ENCODE measurements at places on chromosomes 12 and 14. TPM values are rescaled to one million over a fixed set of nuclear protein-coding genes. Genes with fewer than 3 reads are reported as not detected.
A peak's percentile ranks its signal among the peaks of the same experiment; 100 is the strongest.

- no peak for DNase-seq
Measured at GRCh38 chr14:41548666-41549065, 58.0 kb upstream of the LRFN5 start.

DNA sequence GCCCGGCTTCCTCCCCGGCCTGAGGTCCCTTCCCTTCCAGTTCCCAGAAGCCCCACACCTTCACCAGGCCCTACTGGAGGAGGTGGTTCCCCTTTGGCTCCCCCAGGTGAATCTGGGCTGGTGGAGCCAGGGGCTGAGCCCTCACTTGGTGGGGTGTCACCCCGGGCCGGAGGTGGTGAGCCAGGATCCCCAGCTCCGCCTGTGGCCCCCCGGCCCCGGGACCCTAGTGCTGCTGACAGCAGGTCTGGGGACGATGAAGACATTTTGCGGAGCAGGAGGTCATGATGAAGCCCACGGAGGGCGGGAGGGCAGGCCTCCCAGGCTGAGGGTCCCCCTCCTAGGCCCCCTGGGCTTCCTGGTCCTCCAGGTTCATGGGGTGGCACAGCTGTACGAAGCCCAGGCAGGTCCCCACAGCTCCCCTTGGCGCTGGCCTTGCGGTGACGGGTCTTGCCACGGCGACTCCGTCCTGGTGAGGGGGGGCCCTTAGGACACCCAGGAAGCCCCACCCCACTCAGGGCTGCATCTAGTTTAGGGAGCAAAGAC lies 16.6 kb downstream of the MAP3K12 start:
- DNase-seq = no peak

DNA sequence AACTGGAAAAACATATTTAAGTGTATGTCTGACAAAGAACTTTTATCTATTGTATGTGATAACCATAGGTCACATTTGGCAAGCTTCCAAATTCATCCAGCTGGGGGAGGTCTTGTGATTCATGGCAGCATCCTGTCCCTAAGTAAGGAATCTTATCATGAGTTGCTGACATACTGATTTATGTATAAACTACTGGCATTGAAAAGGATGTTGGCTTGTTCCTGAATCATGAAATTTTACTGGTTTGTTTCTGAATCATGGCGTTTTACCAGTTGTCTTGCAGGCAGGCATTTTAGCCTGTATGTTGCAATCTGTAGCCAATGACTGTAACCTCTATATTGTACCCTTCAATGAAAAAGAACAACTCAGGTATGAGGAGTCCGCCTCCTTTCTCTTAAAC lies 244.8 kb downstream of the IPO8 start:
- DNase-seq = no peak

- no peak for DNase-seq
Measured at GRCh38 chr14:99195602-99196309, 76.2 kb downstream of the BCL11B start.

DNA sequence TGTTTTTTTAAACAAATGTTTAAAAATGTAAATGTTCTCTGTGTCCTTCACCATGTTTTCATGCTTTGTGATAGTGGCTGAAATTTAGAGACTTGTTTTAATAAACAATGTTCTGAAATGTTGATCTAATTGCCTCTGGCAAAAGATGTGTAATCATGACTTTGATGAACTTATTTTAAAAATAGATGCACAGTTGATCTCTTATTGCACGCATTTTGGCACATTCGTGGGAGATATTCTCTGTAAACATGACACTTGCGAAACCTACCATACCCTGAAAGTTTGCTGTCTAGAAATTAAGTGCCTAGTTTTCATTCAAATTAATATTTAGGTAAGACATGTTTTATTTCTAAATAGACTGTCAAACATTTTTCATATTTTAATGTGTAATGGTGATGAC lies 119.7 kb upstream of the DNM1L start:
- DNase-seq = no peak

GRCh38 chr12:28253161-28253641 lies 62.9 kb downstream of the CCDC91 start:
- DNase-seq = no peak

DNA sequence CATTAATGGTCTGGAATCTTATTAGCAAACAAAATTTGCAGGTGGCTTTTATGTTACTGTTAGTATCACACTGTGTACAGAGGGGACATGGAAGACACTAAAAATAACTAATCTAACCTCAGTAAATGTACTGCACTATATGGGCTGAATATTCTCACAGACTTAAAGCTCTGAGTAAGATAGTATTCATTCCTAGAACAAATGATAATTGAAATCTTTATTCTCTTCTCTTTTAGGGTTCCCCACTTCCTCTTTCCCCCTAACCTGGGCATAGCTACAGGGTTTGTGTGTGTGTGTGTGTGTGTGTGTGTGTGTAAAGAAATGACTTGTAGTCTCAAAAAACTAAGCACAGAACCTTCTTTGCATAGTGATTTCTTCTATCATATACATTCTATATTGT lies 21.4 kb upstream of the HECTD1 start:
- DNase-seq = no peak

GRCh38 chr12:103020839-103021238 lies 63.4 kb downstream of the ASCL1 start:
- DNase-seq = no peak

GRCh38 chr12:69688471-69689427 lies 10.4 kb downstream of the BEST3 start:
- DNase-seq = peak; percentile 71

GRCh38 chr12:56127485-56127887 lies 581 bp upstream of the ESYT1 start:
- DNase-seq = no peak

- no peak for DNase-seq
Measured at GRCh38 chr12:51759175-51759574, 89.3 kb downstream of the FIGNL2 start.

DNA sequence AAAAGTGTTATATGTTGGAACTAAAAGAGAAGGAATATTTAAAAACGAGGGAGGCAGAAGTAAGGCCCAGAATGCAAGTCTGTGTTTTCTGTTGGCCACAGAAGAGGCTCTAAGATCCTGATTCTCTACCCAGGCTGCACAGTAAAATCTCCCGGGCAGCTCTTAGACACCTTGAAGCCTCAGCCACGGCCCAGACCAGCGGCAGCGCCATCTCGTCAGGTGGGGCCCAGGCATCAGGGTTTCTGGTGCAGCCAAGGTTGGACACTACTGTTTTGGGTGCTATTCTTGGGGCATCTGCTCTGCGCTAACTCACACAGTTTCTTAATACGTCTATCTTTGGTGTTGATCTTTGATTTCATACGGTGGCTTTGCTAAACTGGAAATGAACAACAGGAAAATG lies 16.8 kb downstream of the FAM181A start:
- DNase-seq = no peak

DNA sequence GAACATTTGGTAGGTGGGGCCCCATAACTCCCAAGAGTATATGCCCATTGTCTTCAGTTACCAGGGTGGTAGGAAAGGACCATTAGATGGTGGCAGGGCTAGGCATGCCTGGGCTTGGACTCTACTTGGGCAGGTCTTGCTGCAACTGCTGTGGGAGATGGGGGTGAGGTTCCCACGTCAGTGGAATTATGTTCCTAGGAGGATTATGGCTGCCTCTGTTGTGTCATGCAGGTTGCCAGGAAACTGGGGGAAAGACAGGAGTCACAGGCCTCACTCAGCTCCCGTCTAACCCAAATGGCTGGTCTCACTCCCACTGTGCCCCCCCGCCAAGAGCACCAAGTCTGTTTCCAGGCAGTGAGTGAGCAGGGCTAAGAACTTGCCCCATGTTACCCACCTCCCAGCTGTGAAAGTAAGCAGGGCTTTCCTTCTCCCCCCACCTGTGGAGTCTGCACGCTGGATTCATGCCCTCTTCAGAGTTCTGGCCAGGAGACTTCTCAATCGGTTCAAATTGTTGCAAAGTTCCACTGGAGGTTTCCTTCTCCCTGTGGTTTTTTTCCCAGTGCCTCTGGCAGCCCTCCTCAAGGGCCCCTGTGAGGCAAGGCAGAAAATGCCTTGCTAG lies 337.5 kb downstream of the CCDC91 start:
- DNase-seq = no peak

DNA sequence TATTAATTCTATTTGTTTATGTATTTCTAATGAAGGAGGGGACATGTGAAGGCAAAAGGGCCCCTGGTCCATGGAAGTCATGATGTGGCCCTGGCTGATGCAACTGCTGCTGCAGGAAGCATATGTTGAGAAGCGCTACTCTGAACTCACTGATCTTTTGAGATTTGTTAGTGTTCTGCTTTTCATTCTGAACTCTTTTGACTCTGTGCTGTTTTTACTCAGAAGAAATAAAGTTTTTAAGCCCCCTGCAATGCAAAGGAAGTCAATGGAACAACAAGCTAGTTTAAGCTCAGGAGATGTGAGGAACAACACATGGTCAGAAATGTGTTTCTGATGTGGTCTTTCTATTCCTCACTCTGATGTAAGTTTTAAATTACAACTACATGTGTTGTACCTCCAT lies 88.9 kb upstream of the BTG1 start:
- no peak for DNase-seq

DNA sequence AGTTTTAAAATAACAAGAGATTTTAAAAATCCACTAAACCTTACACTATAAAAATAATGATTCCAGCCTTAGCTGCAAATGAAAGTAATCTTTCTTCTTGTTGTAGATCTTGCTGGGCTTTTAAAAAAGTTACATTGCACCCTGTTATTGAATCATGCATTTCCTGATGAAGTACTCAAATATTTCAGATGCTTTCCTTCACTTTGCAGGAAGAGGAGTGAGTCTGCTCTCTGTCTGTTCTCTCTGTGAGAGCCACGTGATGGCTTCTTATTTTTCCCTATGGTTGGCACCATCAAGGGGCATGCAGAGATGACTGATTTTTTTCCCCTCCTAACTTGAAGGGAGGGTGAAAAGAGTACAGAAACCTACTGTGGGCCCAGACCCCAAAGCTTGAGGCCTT lies 262.7 kb downstream of the ATP23 start:
- DNase-seq = no peak

DNA sequence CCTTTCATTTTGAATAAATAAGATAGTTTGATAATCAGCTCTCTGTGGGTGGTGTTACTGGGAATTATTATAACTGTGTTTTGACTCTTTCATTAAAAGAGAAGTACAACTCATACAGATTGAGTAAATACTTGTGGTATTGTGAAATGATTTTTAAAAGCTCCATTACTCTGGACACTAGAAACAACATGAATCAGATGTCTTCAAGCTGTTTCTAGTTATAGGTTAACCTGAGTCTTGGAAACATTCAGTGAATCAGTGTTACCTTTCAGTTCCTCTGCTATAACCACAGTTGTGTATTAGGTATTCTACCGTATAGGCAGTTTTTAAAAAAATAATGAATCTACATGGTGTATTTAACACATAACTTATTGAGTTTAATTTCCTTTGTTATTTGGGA lies 128.4 kb upstream of the SSTR1 start:
- DNase-seq = no peak

DNA sequence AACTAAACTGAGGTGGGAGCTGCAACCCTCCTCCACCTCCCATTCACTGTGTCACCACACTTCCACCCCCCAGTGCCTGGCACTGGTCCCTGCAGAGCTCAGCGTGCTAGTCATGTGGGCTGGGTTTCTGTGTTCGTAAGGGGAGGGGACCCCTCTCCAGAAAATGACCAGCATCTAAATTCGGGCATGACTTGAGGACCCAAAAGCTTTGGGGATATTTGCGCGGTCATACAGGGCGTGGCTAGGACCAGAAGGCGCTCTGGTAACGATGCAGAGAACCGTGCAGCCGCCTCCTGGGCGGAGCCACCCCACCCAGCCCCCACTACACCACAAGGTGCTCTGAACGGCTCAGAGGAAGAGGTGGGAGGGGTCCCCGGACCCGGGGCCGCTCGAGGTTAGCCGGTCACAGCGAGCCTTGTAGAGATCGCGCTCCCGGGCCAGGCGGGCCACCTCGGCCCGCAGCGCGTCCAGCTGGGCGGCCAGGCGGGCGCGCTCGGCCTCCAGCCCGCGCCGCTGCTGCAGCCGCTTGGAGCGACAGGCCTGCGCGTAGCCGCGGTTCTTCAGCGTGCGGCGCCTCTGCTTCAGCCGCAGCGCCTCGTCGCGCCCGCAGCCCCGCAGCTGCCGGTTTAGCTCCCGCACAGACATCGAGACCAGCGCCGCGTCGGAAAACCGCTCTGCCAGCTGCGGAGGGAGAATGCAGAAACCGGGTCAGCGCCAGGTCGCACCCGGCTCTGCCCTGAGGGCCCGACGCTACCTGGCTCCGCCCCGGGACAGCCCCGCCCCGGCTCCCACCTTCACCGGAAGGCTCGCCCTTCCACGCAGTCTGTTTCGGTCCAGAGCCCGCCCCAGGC lies 9.8 kb downstream of the CPNE6 start:
- DNase-seq = no peak

- DNase-seq = no peak
Measured at GRCh38 chr14:22427771-22428231, 161.2 kb downstream of the DAD1 start.

GRCh38 chr12:77600468-77600843 lies 230.2 kb upstream of the NAV3 start:
- DNase-seq = no peak

GRCh38 chr12:96811083-96811482 lies 96.0 kb upstream of the NEDD1 start:
- DNase-seq = no peak

- no peak for DNase-seq
Measured at GRCh38 chr14:41022932-41023331, 583.7 kb upstream of the LRFN5 start.

- DNase-seq = no peak
Measured at GRCh38 chr12:132216354-132216987, 72.2 kb downstream of the NOC4L start.

GRCh38 chr12:221736-222135 lies 7.8 kb upstream of the SLC6A12 start:
- no peak for DNase-seq

- no peak for DNase-seq
Measured at GRCh38 chr14:51962711-51963110, 26.6 kb upstream of the RTRAF start.

- DNase-seq = no peak
Measured at GRCh38 chr12:43063650-43064049, 474.1 kb upstream of the PRICKLE1 start.

GRCh38 chr14:83912032-83912642 lies 1617.8 kb upstream of the FLRT2 start:
- DNase-seq = no peak

DNA sequence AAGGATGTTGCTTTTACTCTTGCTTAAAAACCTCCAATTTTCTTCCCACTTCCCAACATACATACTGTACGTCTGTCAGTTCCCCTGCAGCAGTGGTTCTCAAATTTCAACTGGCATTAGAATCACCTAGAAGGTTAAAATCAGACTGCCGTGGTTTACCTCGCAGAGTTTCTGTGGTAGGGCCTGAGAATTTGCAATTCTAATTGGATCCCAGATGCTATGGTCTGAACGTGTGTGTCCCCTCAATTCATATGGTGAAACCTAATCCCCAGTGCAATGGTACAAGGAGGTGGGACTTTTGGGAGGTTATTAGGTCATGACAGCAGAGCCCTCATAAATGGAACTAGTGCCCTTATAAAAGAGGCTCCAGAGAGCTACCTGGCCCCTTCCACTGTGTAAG lies 226.9 kb downstream of the CRADD start:
- DNase-seq = no peak

GRCh38 chr12:108850854-108851573 lies 6.4 kb downstream of the SSH1 start:
- DNase-seq = no peak

The MYF6 gene
- polyA plus RNA-seq = 0.39 TPM

The SPRYD4 gene
- 4.9 TPM for polyA plus RNA-seq

The ZFHX2 gene
- polyA plus RNA-seq = 2.7 TPM

The PSME2 gene
- 76.8 TPM for polyA plus RNA-seq

The CATSPERB gene
- 0.11 TPM for polyA plus RNA-seq

The NEUROD4 gene
- polyA plus RNA-seq = not detected

The SSTR1 gene
- 0.82 TPM for polyA plus RNA-seq

The C1S gene
- 4.4 TPM for polyA plus RNA-seq

The NRIP2 gene
- 0.03 TPM for polyA plus RNA-seq

The AQP6 gene
- 0.06 TPM for polyA plus RNA-seq

The GARIN6 gene
- not detected for polyA plus RNA-seq

The AICDA gene
- not detected for polyA plus RNA-seq
